ENCODE measurements at places on chromosomes 1 and 21. TPM values are rescaled to one million over a fixed set of nuclear protein-coding genes. Genes with fewer than 3 reads are reported as not detected.

Gene SLC1A7
- not detected for total RNA-seq

Gene CTBS
- 5.5 TPM for total RNA-seq

Gene RIMS3
- 0.43 TPM for total RNA-seq

Gene LRRC53
- total RNA-seq: not detected

All from dermis lymphatic vessel endothelial cell (primary cell).